ENCODE measurements at places on chromosomes 1 and 21.

- no peak for DNase-seq
Measured at GRCh38 chr1:40030528-40031135, 9.9 kb upstream of the CAP1 start.

GRCh38 chr1:180101411-180101810 lies 53.3 kb upstream of the QSOX1 start:
- no peak for DNase-seq

- DNase-seq = no peak
Measured at GRCh38 chr1:17248781-17249180, at the start of gene PADI3. PADI3 (plus strand) TSS chr1:17249098; CDS start chr1:17249138, 40 bp downstream.

- no peak for DNase-seq
Measured at GRCh38 chr1:39720094-39720999, 18.3 kb upstream of the PPIE start.

DNA sequence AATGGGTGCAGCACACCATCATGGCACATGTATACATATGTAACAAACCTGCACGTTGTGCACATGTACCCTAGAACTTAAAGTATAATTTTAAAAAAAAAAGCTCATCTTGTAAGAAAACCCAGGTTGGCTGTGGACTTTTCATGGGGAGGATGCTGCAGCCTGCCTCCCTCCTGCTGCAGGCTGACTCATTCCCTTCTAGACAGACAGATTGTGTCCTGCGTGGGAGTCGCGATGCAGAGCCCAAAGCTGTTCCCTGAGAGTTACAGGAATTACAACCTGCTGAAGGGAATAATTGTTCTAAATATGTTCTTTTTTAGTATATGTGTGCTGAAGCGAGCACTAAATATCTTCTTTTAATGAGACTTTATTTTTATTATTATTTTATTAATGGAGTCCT lies 93.2 kb downstream of the TBX19 start:
- no peak for DNase-seq

GRCh38 chr1:109040627-109040988 lies 1.3 kb downstream of the WDR47 start:
- no peak for DNase-seq

GRCh38 chr1:25550683-25551310 lies 7.4 kb downstream of the LDLRAP1 start:
- DNase-seq = no peak

- DNase-seq = no peak
Measured at GRCh38 chr1:64545118-64545843, 75.4 kb downstream of the CACHD1 start.

DNA sequence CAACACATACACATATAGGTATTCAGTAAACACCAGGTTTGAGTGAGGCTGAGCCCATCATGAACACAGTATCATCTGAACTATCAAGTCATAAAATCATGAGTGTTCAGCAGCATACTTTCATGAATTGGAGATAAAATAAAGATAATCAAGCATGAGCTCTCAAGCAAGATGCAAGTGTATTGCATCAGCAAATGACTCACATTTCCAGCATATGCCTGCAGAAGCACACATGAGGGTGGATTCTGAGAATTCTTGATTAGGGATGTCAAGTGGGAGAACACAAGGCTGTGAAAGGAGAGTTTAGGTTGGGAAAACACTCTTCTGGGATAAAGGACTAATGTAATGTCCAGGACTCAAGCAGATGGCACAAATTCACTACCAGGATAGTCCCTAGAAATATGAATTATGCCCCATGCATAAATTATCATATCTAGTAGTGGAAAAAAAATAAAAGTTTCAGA lies 299.2 kb downstream of the SRGAP2C start:
- no peak for DNase-seq

GRCh38 chr21:36927719-36928117 lies 38.8 kb downstream of the HLCS start:
- DNase-seq = peak; percentile 50

DNA sequence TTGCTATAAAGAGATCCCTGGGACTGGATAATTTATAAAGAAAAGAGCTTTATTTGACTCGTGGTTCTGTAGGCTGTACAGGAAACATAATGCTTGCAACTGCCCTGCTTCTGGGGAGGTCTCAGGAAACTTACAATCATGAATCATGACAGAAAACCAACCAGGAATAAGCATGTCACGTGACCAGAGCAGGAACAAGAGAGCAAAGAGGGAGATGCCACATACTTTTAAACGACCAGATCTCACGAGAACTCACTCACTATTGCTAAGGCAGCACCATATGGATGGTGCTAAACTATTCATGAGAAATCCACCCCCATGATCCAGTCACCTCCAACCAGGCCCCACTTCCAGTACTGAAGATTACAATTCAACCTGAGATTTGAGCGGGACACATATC lies 49.8 kb upstream of the RCC1 start:
- DNase-seq = no peak

DNA sequence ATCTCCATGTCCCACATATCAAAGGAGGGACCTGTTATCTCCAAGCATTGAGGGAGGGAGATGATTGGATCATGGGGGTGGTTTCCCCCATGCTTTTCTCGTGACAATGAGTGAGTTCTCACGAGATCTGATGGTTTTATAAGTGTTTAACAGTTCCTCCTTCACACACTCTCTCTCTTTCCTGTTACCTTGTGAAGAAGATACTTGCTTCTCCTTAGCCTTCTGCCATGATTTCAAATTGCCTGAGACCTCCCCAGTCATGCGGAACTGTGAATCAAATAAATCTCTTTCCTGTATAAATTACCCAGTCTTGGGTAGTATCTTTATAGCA lies 91.6 kb downstream of the DDAH1 start:
- no peak for DNase-seq

DNA sequence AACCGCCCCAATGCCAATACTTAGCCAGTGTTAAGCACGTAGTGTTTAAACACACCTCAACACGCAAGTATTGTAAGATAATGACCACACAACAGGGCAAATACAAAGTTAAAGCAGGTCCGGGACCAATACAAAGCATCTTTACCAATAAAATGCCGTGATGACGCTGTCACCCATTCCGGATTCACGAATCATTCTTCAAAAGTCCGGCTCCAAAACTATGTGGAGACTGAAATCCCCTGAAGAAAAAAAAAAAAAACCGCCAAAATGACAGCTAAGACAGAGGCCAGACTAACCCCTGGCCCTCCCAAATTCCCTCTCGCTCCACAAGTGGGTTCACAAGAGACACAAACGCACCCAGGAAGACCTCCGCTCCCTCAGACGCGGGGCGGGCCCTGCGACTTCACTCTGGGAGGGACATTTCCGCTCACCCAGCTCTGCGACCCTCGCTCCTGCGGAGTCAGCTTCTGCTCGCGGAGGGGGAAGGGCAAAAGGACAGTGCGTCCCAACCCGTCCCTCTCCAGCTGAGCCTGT lies 625 bp upstream of the DARS2 start:
- no peak for DNase-seq

DNA sequence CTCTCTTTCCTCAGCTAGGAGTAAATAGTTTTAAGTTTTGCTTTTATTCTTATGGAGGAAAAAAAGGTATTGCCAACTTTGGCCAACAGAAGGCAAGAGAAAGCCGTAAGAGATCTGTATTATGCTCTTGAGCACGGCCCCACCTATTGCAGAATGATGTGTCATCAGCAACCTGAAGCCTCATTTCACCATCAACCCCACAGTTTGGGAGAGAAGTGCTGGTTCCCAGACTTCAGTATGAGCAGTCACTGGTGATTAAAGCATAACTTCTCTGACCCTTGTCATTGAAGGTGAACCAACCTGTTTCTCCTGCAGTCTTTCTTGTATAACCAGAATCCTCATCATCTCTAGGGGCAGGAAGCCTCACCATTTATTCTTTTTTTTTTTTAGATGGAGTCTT lies 100.2 kb downstream of the SIPA1L2 start:
- DNase-seq = no peak

GRCh38 chr1:63408331-63408730 lies 40.9 kb downstream of the ALG6 start:
- no peak for DNase-seq

DNA sequence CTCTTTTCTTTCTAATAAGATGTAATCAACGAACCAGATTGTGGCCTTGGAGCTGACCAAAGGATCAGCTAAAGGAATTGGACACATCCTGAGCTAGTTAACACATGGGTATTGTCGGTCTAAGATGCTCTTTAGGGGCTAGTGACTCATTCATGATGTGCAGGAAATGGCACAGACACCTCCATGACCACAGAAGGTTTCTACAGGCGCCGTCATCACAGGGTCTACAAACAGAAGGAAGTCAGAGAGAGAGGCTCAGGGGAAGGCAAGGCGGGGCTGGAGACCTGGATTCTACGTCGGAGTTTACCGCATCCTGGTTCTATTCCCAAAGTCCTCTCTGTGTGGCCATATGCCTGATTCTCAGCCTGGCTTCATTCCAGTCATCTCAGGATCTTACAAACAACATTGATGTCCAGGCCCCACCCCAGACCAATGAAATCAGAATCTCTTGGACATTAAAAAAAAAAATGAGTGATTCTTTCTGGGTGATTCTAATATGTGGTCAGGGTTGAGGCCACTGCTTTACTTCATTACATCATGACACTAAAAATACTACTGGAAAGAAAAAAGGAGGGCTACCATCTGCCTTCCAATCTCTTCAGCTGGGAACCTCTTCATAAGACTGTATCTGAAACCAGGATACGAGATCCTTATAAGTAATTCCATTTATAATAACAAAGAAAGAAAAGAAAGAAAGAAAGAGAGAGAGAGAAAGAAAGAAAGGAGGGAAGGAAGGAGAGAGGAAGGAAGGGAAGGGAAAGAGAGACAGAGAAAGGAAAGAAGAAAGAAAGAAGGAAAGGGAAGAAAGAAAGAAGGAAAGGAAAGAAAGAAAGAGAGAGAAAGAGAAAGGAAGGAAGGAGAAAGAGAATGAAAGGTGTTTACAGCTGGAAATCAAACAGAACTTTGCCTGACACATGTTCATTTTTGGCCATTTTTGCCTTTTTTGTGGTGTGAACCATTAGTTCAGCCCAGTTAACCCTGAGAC lies 11.6 kb upstream of the KCNJ15 start:
- DNase-seq = peak; percentile 50

DNA sequence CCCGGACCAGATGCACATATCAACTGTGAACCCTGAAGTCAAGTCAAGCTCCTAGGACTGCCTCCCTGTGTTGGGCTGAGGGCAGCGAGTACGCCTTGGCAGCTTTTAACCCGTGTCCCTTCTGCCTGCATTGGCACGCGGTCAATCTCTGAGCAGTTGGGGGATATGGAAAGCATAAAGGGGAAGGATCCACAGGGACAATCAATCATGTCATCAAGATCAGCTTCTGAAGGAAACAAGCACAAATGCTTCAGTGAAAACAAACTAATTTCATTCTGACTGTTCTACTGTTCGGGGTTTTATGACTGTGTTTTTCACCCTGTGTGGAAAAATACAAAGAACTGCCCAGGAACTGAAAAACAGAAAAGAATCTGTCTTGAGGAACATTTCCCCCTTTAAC lies 106.2 kb downstream of the RUNX1 start:
- DNase-seq = no peak

DNA sequence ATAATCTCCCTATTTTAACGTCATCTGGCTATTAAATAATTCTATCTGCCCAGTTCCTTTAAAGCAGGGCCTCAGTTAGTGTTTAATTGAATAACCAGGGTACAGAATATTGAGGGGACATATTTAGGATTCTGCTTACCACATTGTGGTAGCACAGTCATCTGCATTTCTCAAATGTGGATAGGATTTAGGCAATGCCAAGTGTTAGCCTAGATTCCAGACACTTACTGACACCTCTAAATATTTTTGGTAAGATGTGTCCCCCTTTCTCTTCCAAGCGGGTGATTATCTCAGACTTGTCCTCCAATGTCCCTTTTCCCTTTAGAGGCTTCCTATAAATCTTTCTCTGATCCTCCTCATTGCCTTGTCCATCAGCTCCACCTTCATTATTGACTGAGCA lies 160.8 kb upstream of the HOOK1 start:
- no peak for DNase-seq

- DNase-seq = no peak
Measured at GRCh38 chr1:192225266-192225665, 67.0 kb downstream of the RGS18 start.

DNA sequence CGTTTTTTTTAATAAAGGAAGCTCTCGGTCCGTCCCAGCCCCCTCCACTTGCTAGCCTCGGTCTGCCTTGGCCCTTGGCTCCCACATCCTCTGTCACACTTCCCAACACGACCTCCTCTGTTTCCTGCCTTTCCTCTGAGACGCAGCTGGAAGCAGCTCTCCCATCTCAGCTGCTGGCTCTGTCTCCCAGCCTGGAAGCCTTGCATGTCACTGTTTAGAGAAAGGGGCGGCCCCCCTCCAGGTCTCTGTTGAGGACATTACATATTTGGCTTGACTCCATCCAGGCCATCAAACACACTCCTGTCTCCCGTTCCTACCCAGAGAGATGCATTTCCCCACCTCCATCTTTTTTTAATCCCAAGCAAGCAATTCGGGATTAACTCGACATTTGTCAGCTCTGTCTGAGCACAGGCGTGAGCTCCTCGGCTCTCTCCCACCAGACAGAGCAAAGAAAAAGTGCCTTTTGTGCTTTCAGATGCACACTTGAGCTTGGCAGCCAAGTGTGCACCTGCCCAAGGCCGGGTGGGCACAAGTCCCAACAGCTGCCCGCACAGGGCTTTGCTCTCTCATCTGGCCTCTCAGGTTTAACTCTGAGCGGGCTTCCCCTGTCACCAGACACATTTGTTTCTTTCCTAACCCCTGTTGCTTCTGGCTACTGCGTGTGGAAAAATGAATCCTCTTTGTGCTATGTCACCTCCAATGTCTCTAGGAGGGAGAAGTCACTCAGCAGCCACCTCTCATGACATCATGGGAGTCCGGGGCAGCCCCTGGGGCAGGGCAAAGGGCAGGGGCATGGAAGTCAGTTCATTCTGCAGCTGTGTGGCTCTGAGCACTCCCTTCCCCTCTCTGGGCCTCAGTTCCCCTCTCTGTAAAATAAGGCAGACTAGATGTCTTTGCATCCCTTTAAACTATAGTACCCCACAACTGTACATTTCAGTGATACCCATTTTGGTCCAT lies 108.3 kb downstream of the KCND3 start:
- DNase-seq = no peak

DNA sequence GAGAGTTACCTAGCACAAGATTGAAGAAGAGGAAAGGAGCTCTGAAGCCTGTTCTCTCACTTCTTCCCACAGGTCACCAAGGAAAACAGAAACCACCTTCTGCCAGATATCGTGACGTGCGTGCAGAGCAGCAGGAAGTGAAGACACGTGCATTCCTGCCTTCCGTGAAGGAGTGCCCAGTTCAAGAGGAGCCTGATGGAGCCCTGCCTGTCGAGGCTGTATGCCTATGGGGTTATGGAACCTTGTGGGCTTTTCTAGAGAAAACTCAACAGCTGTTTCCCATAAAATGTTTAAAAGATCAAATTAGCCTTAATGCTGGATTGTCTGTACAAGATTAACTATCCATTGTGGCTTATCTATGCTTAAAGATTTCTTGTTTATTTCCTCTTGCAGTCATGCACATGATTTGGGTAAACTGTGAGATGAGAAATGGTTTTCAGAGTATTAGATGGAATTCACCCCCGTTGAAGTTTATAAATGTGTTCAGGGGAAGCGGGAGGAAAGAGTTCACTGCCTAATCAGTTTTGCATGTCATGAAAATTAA lies 27.8 kb downstream of the NTPCR start:
- no peak for DNase-seq

Data from activated CD4-positive, alpha-beta T cell treated with anti-CD3 and anti-CD28 coated beads for 1 hour (primary cell).